ENCODE measurements at places on chromosomes 1 and 21.

DNA sequence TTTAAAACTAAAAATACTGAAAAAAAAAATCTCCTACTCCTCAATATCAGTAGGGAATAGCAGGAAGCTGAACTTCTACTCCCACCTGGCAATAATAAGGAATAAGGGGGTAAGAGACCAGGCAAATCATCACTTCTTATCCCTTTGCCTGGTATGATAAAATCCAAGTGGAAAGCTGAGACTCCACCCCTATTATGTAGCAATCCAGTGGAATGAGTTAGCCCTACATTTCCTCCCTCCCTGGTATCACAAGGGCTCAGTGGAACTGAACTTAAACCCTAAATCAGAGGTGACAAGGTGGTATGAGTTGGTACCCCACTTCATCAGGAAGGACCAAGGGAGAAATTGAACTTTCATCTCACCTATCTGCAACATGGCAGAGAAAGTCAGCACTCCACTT, 25.7 kb downstream of the TRIM33 start:
- DNase-seq, result no peak

DNA sequence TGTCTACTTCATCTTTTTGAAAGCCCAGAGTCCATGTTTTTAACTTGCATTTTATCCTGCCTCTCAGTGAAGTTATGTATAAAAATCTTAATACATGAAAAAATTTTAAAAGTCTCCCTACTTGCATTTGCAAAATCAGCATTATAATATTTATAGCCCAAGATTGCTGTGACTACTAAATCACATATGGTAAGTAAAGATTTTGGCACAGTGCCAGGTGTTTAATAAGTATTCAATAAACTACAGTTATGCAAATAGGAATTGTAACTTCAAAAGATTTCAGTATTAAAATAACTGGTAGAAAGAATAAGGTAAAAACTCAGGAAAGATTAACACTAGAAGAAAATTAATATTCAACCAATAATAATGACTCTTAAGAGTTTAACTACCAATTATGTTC, 641.7 kb downstream of the LRRIQ3 start:
- DNase-seq, result no peak

- DNase-seq, result no peak
Measured at GRCh38 chr1:184112176-184112948, 60.8 kb downstream of the TSEN15 start.

- DNase-seq, result no peak
Measured at GRCh38 chr1:206903687-206904086, 6.4 kb downstream of the IL24 start.

- no peak for DNase-seq
Measured at GRCh38 chr21:40795313-40795712, 51.6 kb downstream of the DSCAM start.

GRCh38 chr1:162612606-162613400, 19.5 kb upstream of the DDR2 start:
- DNase-seq, result no peak

GRCh38 chr1:2856066-2856390, 54.5 kb upstream of the TTC34 start:
- no peak for DNase-seq

- no peak for DNase-seq
Measured at GRCh38 chr1:162008799-162009198, 14.9 kb downstream of the OLFML2B start.

GRCh38 chr1:66335125-66335524, 198.8 kb upstream of the SGIP1 start:
- no peak for DNase-seq

- no peak for DNase-seq
Measured at GRCh38 chr1:157450106-157450505, 102.2 kb downstream of the FCRL5 start.

Data from WTC11 (cell line).